ENCODE measurements at places on chromosomes 13 and 19.
A peak's percentile ranks its signal among the peaks of the same experiment; 100 is the strongest.

- peak; percentile 60 for DNase-seq
Observed at GRCh38 chr19:7515645-7516151, at the start of gene ZNF358. ZNF358 (plus strand) TSS chr19:7516103; CDS start chr19:7519243, 3,140 bp downstream.

GRCh38 chr19:10981252-10981895 is 20.5 kb downstream of the SMARCA4 start:
- no peak for DNase-seq

DNA sequence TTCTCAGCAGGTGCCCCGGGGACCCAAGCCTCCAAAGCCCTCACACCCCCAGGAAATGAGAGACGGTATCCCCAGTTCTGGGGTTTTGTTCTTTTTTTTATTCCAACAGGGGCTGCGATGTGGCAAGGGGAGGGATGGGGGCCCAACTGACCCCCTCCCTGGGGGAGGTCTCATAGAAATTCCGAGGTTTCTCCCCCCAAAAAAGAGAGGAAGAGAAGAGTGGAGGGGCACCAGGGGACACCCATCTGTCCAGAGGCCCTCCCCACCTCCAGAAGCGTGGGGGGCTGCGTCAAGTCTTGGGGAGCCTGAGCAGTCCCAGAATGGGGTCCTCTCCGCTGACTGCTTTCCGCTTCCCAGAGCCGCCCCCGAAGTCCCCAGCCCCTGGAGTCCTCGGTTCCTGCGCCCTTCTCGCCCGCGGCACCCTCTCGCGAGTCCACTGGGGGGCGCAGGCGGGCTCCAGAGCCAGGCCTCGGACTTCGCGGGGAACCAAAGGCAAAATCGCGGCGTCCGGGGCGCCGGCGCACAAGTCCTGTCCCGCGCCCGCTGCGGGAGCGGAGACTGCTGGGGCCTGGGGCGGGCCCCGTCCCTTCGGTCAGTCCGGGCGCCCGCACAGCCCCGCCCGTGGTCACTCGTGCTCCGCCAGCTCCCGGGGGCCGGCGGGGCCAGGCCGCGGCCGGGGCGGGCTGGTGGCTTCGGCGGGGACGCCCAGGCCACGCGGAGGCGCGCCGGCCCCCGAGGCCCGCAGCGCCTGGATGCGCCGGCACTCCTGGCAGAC is 4.4 kb upstream of the ATP1A3 start:
- peak; percentile 72 for DNase-seq

DNA sequence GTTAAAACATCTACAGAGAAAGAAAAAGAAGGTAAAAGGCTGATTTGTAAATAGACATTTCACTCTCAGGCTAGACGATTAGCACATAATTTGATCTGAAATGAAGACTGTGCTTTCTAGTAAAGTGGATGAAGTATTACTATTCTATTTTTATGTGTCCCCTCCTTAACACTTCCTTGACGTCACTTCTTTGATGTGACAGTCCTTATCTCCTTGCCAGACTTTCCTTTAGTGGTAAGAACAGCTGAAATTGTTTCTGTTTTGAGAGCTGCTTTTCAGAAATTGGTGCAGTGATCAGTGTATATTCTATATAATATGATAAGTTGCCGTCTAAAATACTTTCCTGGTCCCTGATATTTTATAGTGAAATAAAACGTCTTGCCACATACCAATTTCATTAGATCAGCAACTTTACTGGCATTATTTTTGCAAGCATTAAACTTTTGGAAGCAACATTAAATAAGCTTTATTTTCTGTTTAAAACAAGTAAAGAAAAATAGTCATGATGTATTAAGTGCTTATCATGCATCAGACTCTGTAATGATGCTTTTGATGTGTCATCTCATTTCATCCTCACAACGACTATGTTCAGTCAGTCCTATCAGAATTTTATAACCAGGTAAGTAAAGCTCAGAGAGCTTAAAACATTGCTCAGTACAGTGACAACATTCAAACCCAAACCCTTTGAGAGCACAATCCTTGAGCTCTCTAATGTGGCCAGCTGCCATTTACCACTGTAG is 210.3 kb upstream of the PCDH9 start:
- DNase-seq = no peak

GRCh38 chr13:58165617-58166016 is 534.1 kb downstream of the PCDH17 start:
- DNase-seq = no peak

DNA sequence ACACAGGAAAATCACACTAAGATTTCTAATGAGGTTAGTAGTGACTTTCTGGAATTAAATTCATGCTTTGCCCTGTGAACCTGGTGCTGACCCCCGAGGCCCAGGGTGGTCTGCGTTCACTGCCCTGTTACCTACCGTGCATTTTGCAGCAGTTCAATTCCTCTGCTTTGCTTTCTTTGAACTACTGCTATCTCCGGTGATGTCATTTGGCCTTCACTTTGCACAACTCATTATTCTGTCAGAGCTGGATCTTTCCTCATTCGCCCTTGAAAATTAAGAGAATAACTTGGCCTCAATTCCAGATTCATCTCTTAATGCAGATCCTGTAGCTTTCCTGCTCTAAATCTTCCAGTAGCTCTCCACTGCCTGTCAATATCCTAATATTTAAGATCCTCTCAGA is 8.8 kb upstream of the LRRC63 start:
- DNase-seq = no peak

DNA sequence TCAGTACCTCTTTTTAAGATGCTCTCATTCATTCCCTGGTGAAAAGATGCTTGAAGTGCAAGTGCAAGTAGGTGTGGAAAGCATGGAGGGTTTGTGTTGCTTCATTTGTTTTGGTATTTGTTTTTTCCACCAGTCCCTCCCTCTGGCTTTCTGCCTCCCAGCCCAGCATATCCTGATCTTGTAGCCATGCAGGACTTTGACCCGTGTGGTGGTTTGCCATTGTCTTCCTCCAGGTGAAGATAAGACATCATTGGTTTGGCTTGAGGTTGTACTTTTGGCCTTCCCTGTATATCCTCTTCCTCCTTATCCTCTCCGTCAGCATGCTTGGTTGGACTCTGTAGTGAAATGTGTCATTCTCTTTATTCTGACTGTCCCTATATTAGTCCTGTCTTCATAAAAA is 9.1 kb downstream of the SPINT2 start:
- DNase-seq = no peak

DNA sequence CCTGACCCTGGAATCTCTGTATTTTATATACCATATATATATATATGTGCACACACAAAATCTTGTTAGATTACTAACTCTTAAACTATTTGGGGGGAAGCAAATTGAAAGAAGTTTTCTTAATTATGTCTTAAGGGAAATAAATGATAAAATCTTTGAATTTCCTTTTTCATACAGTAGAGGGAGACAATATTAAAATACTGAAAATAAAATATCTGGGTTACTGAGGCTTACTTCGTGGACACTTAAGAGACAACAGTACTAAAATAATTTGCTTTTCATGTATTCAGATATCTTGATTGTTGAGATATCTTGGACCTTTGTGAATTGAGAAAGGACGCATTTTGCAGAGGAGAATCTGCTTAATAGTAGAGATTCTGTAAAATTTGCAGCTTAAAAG is 17.0 kb downstream of the SUGT1 start:
- DNase-seq = no peak

- DNase-seq = no peak
Observed at GRCh38 chr13:60312851-60313505, 84.0 kb upstream of the TDRD3 start.

DNA sequence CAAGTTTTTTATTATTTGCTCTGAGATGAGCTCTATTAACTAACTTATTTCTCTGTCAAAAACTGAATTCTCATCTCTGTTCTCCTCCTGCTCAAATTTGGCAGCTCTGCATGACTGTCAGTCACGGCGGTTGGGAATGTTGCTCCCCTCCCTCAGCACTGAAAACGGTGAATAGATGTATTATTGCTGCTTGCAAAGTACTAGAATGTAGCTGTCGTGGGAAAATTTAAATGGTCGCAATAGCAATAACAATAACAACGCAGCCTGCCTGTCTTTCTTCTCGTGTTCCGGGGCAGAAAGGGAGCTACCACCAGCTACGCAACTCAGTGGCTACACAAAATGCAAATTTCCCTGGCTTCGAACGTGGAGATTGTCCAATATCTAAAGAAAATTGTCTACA is 125.6 kb upstream of the FRY start:
- DNase-seq = no peak

DNA sequence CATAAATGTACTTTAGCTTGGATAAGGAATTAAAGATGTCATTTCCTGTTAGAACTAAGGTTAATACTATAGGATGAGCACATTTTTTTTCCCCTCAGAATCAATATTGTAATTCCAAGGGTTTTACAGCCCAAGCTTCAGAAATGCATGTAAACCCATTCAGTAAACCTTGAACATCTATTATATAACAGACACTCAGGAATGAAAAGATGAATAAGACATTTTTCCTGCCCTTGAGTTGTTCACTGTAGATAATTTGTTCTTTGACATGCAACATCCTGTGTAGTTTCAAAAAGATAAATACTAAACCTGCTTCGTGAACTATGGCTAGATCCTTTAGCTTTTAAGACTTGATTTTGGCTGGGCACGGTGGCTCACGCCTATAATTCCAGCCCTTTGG is 21.7 kb upstream of the KCTD4 start:
- DNase-seq = no peak

- no peak for DNase-seq
Observed at GRCh38 chr19:31451686-31452330, 102.6 kb upstream of the TSHZ3 start.

- DNase-seq = no peak
Observed at GRCh38 chr19:48158210-48158790, 11.8 kb downstream of the LIG1 start.

DNA sequence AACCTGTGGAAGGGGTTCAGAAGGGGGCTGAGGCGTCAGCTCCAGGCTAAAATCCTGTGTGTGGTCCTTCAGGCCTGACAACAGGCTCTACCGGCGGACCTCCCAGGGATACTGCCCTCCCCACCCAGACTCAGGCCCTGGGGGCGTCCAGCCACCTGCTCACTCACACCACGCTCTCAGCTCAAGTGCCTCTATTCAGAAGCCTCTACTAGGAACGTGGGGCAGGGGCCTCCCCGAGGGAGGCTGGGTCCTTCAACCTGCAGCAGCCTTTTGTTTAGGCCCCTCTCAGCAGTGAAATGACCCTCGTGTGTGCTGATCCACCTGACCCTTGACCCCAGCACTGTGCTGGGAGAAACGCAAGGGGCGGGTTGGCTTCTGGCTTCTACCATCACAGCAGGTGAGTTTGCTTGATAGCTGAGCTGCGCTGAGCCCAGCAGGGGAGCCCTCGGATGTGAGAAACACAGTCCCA is 10.6 kb downstream of the PLPP2 start:
- DNase-seq = no peak

DNA sequence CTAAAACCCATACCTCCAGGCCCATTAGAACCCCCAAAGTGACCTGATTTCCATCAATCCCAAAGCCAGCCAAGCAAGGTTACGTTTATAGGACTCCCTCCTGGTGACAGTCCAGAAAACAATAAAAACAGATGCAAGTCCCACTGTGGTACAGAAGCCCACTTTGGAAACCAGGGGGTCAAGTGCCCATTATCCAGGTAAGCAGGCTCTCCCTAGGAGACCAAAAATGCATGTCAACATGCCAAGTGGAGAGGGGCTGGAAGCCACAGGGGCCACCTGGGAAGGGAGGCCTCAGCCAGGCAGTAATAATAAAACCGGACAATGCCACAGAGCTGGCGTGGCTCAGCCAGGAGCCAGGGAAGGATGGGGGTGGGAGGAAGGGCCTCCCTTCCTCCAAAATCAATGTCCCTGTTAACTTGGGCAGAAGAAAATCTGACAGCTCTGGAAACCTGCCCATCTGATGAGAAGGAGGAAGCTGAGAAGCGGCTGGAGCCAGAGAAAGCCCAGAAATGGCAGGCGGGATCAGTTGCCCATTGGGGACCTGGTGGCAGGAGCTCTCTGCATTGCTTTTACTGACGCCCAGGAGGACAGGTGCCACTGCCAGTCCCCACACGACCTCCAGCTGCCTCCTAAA is 160.4 kb downstream of the ZIC5 start:
- DNase-seq = no peak

GRCh38 chr19:5615756-5616327 is 6.7 kb downstream of the SAFB2 start:
- no peak for DNase-seq

DNA sequence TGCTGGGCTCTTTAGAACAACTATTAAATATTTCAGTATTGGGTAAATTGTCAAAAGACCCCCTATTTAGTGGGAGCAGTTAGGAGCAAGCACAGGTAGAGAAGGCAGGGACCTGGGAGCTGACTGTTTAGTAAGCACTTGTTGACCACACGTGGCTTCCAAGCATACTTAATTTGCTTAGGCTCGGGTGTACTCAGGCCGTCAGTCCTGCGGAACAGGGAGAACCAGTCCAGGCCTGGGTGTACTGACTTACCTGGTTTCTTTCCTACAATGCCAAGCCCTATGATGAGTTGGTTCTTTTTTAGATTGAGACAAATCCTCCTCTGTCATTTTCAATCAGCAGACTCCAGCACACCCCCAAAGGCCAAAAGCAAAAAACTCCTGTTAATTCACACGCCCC is 90.0 kb downstream of the WDFY2 start:
- DNase-seq = no peak

DNA sequence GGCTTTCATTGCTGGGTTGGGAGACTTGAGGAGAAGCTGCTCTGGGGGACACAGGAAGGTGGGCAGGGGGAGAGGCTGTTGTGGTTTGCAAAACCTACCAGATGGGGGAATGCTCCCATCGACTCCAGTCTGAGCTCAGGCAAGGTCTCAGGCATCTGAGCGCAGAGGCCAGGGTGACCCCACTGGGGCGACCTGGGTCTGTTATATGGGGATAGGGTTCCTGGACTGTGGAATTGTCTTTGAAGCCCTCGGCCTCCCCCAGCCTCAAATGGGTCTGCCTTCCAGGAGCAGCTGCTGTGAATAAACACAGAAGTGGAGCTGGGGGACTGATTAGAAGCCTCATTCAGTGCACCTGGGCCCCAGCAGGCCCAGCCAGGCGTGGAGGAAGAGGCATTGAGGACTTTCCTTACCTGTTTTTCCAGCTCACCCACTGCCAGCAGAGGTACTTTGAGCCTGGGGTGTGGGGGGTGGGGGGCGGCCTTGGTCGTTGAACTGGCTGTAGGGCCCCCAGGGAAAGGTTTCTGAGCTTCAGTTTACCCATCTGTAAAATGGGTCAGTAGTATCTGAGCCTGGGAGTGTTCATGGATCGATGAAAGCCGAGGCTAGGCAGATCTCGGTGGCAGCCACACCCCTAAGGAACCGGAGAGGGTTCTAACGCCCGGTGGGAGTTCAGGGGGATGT is 1.4 kb downstream of the CERS4 start:
- DNase-seq = no peak

DNA sequence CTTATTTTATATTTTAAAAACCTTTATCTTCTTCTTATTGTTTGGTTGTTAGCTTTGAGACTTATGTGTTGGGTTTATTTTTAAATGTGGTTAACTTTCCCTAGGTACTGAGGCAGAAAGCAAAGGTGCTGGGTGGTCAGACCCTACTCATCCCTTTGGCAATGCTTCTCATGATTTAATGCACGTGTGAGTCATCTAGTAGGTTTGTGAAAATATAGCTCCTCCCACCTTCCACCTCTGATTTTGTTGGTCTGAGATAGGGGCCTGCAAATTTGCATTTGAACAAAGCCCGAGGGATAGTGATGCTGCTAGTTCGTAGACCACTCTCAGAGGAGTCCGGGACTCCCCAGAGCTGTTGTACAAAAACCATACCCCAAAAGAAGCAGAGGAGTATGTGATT is 771.3 kb upstream of the ARGLU1 start:
- DNase-seq = no peak

GRCh38 chr19:32800754-32801153 is 68.8 kb downstream of the SLC7A9 start:
- no peak for DNase-seq

- no peak for DNase-seq
Observed at GRCh38 chr13:32320528-32320927, 5.2 kb downstream of the BRCA2 start.

Data from stimulated activated CD4-positive, alpha-beta T cell treated with anti-CD3 and anti-CD28 coated beads, Interleukin-15, amount 100 ng/mL, for 24 hours (primary cell).